ENCODE measurements at places on chromosomes 11 and 22.

- DNase-seq = no peak
These were observed 15.5 kb downstream of the SLC43A1 start for GRCh38 chr11:57499983-57500461.

DNA sequence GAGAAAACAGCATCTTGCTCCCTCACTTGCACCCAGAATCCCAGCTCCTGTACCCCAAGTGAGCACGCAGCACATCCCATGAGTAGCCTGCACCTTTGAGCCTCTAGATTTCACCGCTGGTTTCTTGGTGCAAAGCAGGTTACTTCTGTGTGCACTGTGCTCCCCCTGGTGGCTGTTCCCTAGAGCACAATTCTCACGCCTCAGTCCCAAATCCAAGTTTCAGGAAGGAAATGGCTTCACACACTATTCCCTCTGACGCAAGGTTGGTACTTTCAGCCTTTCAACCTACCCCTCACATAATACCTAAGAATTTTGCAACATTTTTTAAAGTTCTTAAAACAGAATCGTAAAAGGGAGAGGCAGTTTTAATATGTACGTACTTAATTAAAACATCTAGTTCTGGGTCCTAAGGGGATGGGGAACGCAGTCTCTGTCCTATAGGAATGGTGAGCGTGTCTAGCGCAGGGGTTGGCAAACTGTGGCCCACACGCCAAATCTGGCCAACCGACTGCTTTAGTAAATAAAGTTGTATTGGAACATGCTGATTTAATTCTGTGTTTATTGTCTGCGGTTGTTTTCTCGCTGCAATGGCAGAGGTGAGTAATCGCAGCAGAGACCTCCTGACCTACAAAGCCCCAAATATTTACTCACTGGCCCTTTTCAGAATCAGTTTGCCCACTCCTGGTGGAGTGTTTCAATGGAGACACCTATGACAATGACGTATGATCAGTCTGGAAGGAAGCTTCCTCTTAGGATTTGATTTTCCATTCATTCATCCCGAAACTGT, 27.5 kb downstream of the DHCR7 start:
- no peak for DNase-seq

DNA sequence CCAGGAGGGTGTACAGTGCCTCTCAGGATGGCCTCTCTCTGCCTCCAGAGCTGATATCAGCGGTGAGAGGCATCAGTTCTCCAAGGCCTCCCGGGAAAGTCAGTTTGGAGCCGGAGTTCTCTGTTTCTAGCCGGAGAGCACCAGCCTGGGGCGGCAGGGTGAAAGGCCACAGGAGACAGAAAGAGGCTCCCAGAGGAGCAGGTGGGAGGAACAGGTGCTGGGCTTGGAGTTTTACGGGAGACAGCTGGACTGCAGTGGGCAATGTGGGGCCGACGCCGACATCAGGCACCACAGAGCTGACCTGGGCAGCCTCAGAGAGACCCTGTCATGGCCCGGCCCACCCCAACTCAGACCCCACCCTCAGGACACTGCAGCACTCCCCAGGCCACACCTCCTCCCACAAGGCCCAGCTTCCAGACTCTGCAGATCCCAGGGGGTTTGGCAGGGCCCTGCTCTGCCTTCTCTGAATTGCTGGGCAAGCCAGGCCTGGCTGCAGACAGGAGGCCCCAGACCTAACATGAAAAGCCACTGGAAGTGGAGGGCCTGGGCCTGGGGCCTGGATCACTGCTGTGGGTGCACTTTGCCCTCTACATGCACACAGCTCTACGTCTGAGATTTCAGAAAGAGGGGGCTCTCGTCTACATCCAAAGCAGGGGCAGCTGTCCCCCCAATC, 885.6 kb downstream of the BRD1 start:
- peak; percentile 42 for DNase-seq

- DNase-seq = peak; percentile 56
These were observed 33.4 kb upstream of the CTTN start for GRCh38 chr11:70364745-70365543.

- DNase-seq = no peak
These were observed 18.8 kb downstream of the IFITM10 start for GRCh38 chr11:1731451-1732059.

GRCh38 chr11:96203567-96204365, 139.2 kb downstream of the MAML2 start:
- no peak for DNase-seq

GRCh38 chr11:124799348-124800225, 619 bp downstream of the MSANTD2 start:
- DNase-seq = peak; percentile 86

- no peak for DNase-seq
These were observed 34.9 kb upstream of the TRPC6 start for GRCh38 chr11:101618709-101619108.

GRCh38 chr11:60946601-60947264, 5.2 kb downstream of the SLC15A3 start:
- DNase-seq = no peak

- no peak for DNase-seq
These were observed 831 bp upstream of the TP53AIP1 start for GRCh38 chr11:128943428-128943976.

DNA sequence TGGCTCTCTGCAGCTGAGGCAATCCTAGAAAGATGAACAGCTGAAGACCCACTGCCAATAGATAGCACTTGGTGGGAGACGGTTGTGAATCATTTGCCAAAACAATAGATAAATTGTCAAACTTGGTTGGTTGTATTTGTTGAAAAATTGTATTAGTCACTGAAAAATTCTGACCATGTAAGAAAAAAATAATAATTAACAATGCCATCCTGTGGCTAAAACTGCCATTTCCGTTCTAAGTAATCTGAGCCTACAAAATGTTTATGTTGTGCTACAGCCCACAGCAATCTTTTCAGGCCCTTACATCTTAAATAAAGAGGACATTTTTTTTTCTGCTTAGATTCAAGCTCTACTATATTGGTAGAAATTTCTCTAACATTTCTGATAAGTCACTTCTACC, 103.2 kb upstream of the ANO3 start:
- DNase-seq = no peak

- DNase-seq = no peak
These were observed 670 bp downstream of the SC5D start for GRCh38 chr11:121293288-121293594.

GRCh38 chr11:61061081-61061826, 41.0 kb upstream of the CD5 start:
- no peak for DNase-seq

DNA sequence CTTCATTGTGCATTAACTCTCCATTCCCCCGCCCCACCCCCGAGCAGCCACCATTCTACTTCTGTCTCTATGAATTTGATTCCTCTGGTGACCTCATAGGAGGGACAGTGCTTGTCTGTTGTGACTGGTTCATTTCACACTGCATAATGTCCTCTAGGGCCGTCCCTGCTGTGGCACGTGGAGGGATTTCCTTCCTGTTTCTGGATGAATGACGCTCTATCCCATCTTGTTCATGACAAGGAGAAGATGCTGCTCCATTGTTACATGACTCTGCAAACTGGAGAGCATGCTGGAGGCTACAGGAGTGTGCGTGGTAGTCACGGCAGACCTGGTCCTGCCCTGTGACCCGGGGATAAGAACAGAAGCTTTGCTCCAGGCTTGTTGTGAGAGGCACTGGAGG, 61.3 kb downstream of the RTL6 start:
- DNase-seq = no peak

DNA sequence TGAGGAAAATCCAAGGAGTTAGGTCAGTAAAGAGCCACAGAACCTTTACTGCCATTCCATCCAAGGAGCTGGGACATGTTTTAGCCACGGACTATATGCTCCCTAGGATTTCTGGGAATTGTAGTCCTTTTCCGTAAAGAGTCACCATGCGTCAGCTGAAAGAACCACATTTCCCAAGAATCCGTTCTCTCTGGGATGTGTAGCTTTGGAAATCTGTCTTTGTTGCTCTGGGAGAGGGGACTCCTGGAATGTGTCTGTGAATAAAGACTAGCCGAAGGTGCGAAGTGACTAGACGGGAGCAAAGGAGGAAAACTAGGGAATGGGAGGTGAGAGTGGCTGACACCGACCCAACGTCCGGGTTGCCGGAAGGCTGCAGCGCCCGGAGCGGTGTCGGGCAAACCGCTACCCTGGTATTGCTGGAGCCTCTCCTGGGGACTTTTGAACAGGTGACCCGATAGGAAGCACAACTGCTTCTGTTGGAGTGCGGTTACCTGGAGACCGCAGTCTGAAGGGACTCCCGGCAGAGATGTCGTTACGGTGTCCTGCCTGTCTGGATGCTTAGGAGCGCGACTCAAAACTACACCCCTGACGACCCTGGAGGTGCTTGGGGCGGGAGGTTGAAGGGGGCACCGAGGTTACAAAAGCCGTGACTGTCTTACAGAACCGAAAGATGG, at the start of gene IFTAP:
IFTAP (plus strand) TSS at position 187 of the 674 bp plus-strand sequence. CDS start 15,602 bp downstream, outside the sequence.
- no peak for DNase-seq

DNA sequence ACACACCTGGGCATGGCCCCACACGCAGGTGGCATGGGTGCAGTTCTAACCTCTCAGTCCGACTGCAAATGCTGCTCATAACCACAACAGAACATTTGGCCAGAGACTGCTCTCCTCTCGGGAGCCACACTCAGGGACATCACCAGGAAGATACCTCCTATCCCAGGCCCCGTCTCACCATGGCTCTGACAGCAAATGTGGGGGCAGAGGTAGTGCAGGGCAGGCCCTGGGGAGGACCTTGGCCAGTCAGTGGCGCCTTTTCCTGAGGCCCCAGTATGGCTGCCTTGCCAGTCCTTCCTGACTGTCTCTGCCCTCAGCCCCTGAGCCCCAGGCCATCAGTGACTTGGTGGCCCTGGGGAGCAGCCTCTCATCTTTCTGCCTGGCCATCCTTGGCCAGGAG, 2.8 kb downstream of the KRTAP5-6 start:
- peak; percentile 77 for DNase-seq

DNA sequence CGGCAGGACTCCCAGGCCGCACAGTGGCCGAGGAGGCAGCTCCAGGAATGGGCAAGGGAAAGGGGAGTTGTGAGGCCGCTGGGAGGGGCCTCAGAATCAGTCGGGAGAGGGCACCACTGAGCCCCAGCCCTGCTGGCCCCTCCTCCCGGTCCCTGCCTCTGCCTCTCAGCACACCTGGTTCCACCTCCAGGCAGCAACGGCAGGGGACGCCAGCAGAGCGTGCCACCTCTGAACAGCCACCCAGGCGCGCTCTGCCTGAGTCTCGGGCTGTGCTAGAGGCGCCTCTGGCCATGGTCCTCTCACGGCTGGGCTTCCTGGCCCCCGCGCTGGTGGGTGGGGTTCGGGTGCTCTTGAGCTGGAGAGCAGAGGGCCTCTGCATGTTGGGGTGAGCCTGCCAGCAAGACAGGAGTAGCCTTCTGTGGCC, 33.0 kb downstream of the MOB2 start:
- DNase-seq = no peak

DNA sequence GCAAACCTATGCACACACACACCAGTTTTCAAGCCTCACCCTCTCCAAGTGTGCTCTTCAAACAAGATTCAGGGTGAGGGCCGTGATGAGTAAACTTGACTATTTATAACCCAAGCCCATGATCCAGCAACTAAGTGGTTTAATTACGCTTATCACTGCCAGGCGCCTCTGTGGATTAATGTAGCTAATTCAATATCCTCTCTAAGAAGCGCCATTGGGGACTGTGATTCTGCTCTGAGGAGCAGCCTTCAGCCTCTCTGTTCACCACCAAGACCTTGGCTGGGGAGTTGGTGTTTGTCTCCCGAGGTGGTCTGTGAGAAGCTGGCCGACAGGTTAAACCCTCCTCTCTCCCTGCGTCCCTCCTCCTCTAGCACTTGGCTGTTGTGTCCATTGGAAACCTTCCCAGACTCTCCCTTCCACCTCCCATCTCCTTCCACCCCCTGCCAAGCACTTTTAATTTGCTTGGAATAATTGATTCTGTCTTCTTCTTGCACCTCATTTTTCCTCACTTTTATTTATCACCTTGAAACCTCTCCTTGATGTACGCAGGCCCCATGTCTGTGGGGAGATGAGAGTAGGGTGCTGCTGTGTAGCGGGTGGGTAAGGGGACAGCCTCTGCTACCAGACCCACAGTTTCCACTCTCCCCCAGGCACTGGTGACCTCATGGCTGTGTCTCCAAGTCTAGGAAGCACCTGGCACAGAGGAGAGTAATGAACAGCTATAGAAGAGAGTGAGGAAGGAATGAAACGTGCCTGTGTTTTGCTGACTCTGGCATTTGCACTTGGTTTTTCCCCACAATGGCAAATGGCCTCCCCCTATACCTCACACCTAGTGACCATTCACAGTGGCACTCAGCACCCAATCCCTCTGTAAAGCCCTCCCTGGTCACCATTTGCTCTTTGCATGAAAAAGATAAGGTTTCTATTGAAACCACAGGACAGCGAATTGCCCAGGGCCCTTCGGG, 236.6 kb downstream of the GRIK4 start:
- DNase-seq = no peak

DNA sequence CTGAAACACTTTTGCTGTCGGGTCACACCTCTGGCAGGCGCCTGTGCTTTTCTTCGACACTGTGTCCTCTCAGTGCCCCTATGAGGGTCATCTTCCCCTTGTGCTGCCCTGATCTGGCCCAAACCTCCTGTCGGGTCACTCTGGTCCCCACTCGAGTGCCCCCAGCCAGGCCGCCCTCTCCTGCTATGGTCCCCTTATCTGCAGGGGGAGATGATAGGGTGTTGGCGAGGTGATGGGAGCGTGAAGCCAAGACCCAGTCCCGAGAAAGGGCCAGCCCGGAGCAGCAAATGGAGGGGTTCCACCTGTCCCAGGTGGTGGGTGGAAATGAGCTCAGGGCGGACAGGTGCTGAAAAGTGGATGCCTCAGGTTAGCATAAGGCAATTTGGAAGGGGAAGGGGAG, 9.7 kb downstream of the NADSYN1 start:
- no peak for DNase-seq

DNA sequence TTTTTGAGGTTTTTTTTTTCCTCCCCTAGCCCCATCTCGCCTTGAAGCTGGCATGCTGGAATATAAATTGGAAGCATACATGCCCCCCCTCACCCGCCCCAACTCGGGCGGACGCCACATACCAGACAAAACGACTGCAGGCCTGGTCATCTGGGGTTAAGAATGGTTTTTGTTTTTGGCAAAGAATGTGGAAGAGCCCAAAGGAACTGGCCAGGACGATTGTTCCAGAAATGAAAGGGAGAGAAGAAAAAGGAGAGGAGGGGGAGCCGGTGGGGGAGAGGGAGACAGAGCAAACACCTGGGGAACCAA, 25.0 kb downstream of the MN1 start:
- no peak for DNase-seq

DNA sequence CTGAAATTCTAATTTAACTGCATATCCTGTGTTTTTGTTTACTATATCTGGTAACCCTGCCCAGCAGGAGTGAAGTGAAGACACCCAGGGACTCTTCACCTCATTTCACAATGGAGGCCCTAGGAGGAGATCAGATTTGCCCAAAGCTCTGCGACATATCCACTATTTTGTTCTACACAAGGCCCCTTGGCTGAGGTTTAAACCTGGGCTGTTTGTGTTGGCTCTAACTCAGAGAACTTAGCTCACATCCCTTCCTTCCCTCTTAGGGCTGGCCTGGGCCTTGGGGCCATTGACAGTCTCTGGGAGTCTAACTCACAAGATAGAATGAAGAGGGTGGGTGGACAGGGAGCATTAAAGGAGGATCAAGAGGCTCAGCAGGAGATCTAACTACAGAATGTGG, 8.2 kb upstream of the PLA2G3 start:
- DNase-seq = no peak

Measured in osteocyte (in vitro differentiated cells).